ENCODE measurements at places on chromosomes 13 and 19. TPM values are rescaled to one million over a fixed set of nuclear protein-coding genes. Genes with fewer than 3 reads are reported as not detected.

Gene ZNF320
- polyA plus RNA-seq = 13.0 TPM

- DNase-seq = no peak
Measured at GRCh38 chr13:26656919-26657318, 99.4 kb downstream of the WASF3 start.

DNA sequence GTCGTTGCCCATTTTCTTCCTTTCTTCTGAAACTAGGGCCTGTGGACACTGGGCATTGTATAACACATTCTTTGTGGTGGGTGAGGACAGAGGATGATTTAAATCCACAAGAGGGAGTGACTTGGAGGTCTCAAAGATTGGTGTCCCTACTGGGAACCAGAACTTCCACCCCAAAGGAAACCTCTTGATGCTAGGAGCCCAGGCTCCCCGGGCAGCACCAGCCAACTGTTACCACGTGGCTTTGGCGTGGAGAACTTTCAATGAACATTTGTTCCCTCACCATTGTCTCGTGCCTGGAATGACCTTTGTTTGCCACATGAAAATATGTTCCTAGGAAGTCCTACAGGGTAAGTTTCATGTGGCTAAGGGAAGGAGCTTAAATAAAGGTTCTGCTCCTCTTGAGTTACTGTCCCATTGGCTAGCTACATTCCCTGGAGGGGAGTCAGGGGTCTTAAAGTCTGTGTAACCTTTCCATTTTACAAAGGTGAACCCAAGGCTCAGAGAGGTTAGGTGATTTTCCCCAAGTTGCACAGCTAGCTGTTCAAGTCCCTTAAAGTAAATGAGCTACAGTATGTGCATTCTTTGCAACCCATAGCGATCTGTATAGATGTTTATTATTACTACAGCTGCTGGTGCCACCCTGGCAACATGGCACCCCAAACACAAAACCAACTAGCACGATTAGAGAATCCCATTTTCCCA, 5.0 kb upstream of the CDX2 start:
- DNase-seq = no peak

- DNase-seq = no peak
Measured at GRCh38 chr19:496112-496665, at the start of gene MADCAM1. Gene MADCAM1 (plus strand): TSS chr19:496486. CDS start chr19:496500, 14 bp downstream.

- DNase-seq = no peak
Measured at GRCh38 chr13:80339563-80339911, 1.4 kb downstream of the SPRY2 start.

All from left renal pelvis (tissue), 4 donors.